ENCODE measurements at places on chromosomes 12 and 14.

- no peaks in the 10 kb centered on the region for H3K27me3 ChIP-seq
- no peak for DNase-seq
- H3K4me1 ChIP-seq = no peaks in the 10 kb centered on the region
- no peak overlapping the region for H3K27ac ChIP-seq
These were observed 162.2 kb downstream of the RASSF9 start for GRCh38 chr12:85673921-85674420.

- H3K27ac ChIP-seq = no peak overlapping the region
- H3K36me3 ChIP-seq = no peaks in the 10 kb centered on the region
- H3K4me3 ChIP-seq = no peak overlapping the region
- DNase-seq = no peak
- peaks cover 4% of the 10 kb centered on the region for H3K4me1 ChIP-seq
These were observed 8.9 kb downstream of the SLC7A8 start for GRCh38 chr14:23174296-23175184.

GRCh38 chr12:89862511-89863445 is 154.1 kb upstream of the ATP2B1 start:
- H3K27ac ChIP-seq = peak overlapping the region; percentile 90
- H3K4me1 ChIP-seq = peaks cover 36% of the 10 kb centered on the region
- H3K36me3 ChIP-seq = peaks cover 29% of the 10 kb centered on the region
- DNase-seq = peak; percentile 63

DNA sequence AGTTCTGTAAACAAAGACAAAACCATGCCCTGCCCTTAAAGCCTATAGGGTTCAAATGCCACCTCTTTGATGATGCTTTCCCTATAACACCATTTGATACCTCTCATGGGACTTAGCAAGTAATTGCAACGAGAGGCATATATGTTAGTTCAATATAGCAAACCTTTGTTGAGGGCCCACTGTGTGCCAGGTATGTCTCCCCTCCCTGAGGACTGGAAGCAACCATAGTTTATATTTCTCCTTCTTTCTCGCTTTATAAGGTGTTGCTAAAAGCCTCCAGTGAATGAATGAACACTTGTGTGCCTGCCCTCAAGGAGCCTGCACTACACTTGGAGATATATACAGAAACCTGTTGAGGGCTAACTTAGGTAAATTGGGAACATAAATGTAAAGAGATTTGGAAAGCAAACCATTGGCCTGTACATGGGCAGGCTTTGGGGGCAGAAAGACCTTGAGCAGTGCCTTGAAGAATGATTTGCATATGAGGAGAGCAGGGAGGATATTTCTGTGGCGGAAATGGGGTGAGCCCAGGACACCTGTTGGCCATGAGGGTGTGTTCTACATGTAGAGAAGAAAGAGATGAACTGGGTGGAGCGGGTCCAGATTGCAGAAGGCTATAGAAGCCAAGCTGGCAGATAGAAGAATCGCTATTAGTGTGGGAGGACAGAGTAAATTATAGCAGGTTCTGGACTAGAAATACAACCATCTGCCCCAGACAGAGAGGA is 1.8 kb upstream of the CKAP4 start:
- H3K36me3 ChIP-seq = no peaks in the 10 kb centered on the region
- DNase-seq = no peak
- no peak overlapping the region for H3K27ac ChIP-seq
- H3K4me3 ChIP-seq = no peak overlapping the region
- H3K4me1 ChIP-seq = peaks cover 12% of the 10 kb centered on the region

GRCh38 chr12:53995002-53995377 is 5.0 kb upstream of the HOXC9 start:
- peak overlapping the region; percentile 5 for H3K4me3 ChIP-seq
- DNase-seq = peak; percentile 41
- peaks cover 27% of the 10 kb centered on the region for H3K4me1 ChIP-seq
- no peak overlapping the region for H3K27ac ChIP-seq
- H3K27me3 ChIP-seq = peaks cover 94% of the 10 kb centered on the region

GRCh38 chr12:38892087-38892786 is 13.2 kb downstream of the CPNE8 start:
- no peaks in the 10 kb centered on the region for H3K4me1 ChIP-seq
- H3K27me3 ChIP-seq = no peaks in the 10 kb centered on the region
- no peak for DNase-seq

- no peaks in the 10 kb centered on the region for H3K27me3 ChIP-seq
- no peaks in the 10 kb centered on the region for H3K4me1 ChIP-seq
- no peak overlapping the region for H3K27ac ChIP-seq
- H3K36me3 ChIP-seq = no peaks in the 10 kb centered on the region
These were observed 109.6 kb downstream of the SLC38A6 start for GRCh38 chr14:61090432-61091216.

DNA sequence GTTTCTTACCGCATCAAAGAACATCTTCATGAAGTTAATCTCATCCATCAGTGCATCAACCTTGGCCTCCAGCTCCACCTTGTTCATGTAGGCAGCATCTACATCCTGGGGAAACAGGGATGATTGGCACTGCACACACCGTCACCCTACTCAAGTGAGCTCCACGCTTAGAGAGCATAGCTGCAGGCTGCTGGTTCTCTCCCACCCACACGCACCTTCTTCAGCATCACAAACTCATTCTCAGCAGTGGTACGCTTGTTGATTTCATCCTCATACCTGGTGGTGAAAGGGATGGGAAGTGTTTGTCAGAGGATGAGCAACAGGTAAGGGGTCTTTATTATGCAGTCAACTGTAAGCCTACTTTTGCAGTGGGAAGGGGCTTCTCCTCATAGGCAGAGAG is 2.3 kb downstream of the KRT5 start:
- H3K27ac ChIP-seq = no peak overlapping the region
- H3K27me3 ChIP-seq = peaks cover 16% of the 10 kb centered on the region
- no peak overlapping the region for H3K4me3 ChIP-seq
- H3K36me3 ChIP-seq = no peaks in the 10 kb centered on the region
- peak; percentile 12 for DNase-seq

DNA sequence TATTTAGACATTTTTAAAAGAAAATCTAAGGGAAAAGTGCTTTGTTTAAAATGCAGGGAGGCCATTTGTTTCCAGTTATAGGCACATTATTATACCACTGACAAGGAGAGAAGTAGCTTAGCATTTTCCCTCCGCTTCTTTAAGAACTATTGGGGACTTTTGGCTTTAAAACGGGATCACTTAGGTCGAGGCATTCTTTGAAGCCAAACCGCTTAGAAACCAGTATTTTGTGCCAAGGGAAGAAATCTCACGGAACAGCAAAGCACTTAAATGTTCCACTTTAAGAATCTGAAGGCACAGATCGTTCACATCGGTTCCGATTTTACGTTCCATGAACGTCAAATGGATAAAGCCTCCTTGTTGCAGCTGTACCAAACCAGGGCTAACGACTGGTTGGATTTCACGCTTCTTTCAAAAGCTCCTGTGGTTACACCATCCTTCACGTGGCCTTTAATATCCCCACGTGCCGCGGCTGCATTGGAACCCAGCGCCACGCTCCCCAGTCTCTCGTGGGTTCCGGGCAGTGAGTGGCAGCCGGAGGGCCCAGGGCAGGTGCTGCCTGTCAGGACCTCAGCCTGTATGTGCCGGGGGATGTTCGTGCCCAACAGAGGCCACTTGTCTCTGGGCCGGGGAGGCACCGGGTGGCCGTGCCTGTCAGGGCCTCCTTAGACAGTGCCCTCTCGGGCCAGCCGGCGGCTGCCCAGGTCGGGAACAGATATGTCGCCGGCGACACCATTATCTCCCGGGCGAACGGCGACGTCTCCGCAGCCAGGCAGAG is 195.4 kb downstream of the KIF26A start:
- H3K36me3 ChIP-seq = no peaks in the 10 kb centered on the region
- no peak overlapping the region for H3K4me3 ChIP-seq
- no peaks in the 10 kb centered on the region for H3K4me1 ChIP-seq
- no peak overlapping the region for H3K27ac ChIP-seq
- no peaks in the 10 kb centered on the region for H3K27me3 ChIP-seq

DNA sequence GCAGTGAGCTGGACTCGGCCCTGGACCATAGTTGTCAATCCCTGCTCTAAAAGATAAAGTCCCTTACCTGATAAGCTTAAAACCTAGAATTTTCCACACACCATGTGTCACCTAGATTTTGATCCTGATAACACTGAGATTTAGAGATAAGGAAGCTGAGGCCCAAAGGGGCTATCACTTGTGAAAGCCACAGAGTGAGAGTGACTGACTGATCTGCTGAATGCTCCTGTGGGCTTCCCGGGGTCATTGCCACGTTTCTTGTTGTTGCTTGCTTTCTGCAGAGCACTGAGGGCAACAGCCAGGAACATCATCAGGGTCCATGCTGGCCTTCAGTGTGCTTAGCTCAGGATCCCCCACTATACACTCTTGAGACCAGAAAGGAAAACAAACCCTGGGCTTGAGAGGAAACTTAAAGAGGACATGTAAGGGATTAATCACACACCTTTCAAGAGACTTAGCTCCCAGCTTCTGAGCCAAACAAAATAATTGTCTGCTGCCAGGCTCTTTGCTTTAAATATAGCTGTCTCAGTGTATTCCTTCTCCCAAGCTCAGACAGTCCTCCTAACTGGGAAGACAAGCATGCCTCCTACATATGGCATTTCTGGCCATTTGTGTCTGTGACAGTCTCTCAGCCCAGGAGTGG is 82.6 kb upstream of the ARHGAP5 start:
- no peak overlapping the region for H3K4me3 ChIP-seq
- no peak for DNase-seq
- no peaks in the 10 kb centered on the region for H3K4me1 ChIP-seq
- H3K27ac ChIP-seq = no peak overlapping the region

- H3K36me3 ChIP-seq = no peaks in the 10 kb centered on the region
- H3K4me3 ChIP-seq = no peak overlapping the region
- no peak overlapping the region for H3K27ac ChIP-seq
- no peak for DNase-seq
- no peaks in the 10 kb centered on the region for H3K27me3 ChIP-seq
- no peaks in the 10 kb centered on the region for H3K4me1 ChIP-seq
These were observed 56.1 kb downstream of the CAPZA3 start for GRCh38 chr12:18794000-18794399.

DNA sequence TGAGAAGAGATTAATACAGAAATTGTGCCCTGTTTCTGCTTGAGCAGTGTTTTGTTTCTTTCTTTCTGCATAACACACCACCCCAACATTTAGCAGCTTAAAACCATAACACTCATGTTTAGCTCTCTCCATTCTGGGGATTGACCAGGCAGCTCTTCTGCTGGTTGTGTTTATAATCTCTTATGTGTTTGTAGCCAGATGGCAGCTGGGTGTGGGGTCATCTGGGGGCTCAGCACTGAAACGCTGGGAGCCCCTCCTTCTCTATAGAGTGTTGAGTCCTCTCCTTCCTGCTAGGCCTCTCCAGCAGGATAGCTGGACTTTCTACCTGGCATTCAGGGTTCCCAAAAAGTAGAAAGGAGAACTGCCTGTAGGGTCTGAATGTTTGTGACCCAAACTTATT is 270.6 kb downstream of the TTC8 start:
- DNase-seq = no peak
- peaks cover 6% of the 10 kb centered on the region for H3K27me3 ChIP-seq
- no peaks in the 10 kb centered on the region for H3K4me1 ChIP-seq
- no peak overlapping the region for H3K4me3 ChIP-seq
- no peak overlapping the region for H3K27ac ChIP-seq

GRCh38 chr12:94807951-94808350 is 157.6 kb upstream of the TMCC3 start:
- H3K36me3 ChIP-seq = no peaks in the 10 kb centered on the region
- no peak overlapping the region for H3K4me3 ChIP-seq
- no peak for DNase-seq
- H3K27ac ChIP-seq = no peak overlapping the region
- H3K27me3 ChIP-seq = no peaks in the 10 kb centered on the region

- no peak overlapping the region for H3K4me3 ChIP-seq
- no peak overlapping the region for H3K27ac ChIP-seq
- peaks cover 8% of the 10 kb centered on the region for H3K4me1 ChIP-seq
- no peak for DNase-seq
- H3K27me3 ChIP-seq = no peaks in the 10 kb centered on the region
- H3K36me3 ChIP-seq = peaks cover 11% of the 10 kb centered on the region
These were observed 85.0 kb downstream of the FOXN3 start for GRCh38 chr14:89332031-89332430.

GRCh38 chr14:31283153-31283552 is 75.6 kb upstream of the HECTD1 start:
- H3K4me1 ChIP-seq = peaks cover 13% of the 10 kb centered on the region
- no peak for DNase-seq
- H3K27ac ChIP-seq = no peak overlapping the region
- no peak overlapping the region for H3K4me3 ChIP-seq

DNA sequence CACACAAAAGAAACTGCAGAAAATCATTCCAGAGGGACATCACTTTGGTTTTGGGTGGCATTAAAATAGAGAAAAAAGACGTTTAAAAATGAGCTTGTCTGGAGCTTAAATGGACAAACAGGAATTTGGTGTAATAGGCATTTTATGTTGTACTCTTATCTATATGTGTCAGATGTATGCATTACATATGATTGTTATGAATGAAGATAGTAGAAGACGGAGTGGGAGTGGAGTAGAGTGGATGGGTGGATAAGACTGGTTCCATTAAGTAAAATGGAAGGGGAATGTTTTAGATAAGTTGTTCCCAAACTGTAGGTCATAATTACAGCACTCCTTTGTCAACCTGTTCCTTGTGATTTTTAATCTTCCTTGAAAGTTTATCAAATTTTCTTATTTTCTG is 1.9 kb downstream of the CCDC91 start:
- H3K4me1 ChIP-seq = peaks cover 37% of the 10 kb centered on the region
- no peak overlapping the region for H3K27ac ChIP-seq
- DNase-seq = no peak
- H3K27me3 ChIP-seq = no peaks in the 10 kb centered on the region
- H3K4me3 ChIP-seq = no peak overlapping the region

GRCh38 chr14:73936548-73936947 is 13.3 kb downstream of the FAM161B start:
- H3K27me3 ChIP-seq = no peaks in the 10 kb centered on the region
- no peak for DNase-seq
- H3K36me3 ChIP-seq = peaks cover 23% of the 10 kb centered on the region

DNA sequence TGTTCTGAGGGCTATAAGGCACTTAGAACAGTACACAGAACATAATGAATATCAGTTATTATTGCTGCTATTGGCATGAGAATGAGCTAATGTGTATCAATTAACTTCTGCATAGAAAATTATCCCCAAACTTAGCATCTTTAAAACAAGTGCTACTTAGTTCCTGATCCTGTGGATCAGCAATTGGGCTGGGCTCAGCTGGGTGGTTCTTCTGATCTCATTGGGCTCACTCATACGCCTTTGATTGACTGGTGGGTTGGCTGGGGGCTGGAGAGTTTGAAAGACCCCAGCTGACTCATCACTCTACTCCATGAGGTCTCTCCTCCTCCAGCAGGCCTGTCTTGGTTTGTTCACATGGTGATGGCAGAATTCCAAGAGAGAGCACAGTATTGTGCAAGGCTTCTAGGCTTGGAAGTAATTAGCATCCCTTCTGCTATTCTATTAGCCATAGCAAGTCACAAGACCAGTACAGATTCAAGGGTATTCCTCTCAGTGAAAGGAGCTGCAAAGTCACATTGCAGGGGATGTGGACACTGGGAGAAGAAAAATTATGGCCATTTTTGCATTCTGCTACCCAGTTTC is 27.2 kb upstream of the HSPB8 start:
- H3K36me3 ChIP-seq = no peaks in the 10 kb centered on the region
- H3K27ac ChIP-seq = no peak overlapping the region
- no peak overlapping the region for H3K4me3 ChIP-seq

Measured in activated CD8-positive, alpha-beta T cell treated with anti-CD3 and anti-CD28 coated beads, Interleukin-2, amount 10 ng/mL, durations not matched to agents 7 days and 5 days (primary cell).